ENCODE measurements at places on chromosomes 6 and 20.

- no peak for DNase-seq
Measured at GRCh38 chr6:5723841-5724691, 282.7 kb downstream of the NRN1 start.

- peak; percentile 53 for DNase-seq
Measured at GRCh38 chr6:107698146-107698545, 126.0 kb downstream of the SCML4 start.

DNA sequence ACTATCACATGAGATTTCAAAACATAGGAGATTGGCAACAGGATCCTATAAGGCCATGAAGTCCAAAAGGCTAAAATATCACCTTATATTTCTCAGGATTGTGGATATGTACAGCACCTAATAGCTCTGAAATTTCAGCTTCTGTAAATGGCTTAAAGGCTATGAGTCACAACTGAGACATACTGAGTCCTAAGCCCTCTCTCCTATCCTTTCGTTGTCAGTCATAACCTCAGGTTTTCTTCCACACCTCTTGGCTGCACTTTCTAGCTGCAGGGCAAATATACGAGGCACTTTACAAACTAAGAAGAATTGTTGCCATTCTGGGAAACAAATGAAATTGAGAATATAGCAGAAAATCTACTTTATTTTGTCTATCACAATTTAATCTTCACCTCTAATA, 969.9 kb upstream of the EPHA7 start:
- DNase-seq: no peak

DNA sequence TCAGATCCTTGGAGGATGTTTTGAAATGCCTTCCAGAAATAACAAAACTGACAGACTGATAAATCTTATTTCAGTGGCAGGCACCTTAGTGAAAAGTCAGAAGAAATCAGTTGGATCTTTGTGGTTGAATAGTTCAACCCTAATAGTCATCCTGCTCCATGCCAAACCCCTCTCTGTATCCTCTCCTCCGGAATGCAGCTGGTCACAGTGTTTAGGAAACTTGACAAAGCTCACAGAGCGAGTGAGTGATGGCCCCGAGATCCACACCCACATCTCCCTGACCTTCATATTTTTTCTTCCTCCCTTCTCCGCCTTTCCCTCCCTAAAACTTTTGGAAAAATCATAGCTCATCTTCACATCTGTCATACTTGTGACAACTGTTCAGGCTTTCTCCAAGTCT, 464.8 kb upstream of the CDH4 start:
- DNase-seq: no peak

- DNase-seq: no peak
Measured at GRCh38 chr6:159445351-159445750, 247.7 kb downstream of the SOD2 start.

DNA sequence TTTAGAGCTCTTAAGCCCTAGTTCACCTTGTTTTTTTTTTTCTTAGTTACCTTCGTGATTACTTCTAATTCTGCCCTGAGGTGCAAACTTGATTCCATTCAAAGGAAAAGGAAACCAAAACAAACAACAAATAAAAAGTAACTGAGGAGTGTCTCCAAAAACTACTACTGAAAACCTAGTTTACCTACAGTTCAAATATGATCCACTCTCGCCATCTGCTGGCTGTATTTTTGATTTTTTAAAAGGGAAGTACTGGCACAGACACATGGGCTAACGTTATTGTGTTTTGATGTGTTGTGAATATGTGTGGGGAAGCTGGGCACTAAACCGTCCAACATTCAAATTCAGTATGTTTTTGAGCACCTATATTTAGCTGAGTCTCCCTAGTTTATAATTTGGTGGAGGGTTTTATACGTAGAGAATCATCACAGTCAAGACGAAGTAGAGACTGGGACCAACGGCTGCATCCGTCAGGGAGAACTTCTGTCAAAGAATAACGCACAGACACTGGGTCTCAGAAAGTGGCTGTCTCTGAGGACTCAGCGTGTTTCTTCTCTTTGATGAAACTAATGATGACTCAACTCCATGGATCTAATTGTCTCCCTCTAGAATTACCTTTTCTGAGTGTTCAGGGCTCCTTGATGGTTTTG, 373.5 kb upstream of the BTBD3 start:
- DNase-seq: no peak

DNA sequence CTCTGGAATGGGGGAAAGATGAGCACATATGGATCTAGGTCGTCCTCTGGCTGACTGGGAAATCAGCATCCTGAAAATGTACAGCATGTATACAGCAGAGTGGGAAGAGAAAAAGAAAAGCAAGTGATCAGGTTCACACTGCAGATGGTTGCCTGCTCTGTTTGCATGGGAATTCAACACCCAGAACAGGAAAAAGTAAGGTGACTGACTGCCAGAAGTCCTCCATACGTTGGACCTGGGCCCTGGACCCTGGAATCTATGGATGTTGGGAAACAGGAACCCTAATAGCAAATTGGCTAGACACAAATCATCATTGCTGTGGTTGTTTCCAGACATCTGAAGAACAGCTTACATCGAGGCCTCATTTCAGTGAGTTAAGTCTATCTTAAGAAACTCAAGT, 30.3 kb upstream of the TNFAIP3 start:
- no peak for DNase-seq

- DNase-seq: no peak
Measured at GRCh38 chr6:43113431-43114260, 37.5 kb downstream of the PTK7 start.

DNA sequence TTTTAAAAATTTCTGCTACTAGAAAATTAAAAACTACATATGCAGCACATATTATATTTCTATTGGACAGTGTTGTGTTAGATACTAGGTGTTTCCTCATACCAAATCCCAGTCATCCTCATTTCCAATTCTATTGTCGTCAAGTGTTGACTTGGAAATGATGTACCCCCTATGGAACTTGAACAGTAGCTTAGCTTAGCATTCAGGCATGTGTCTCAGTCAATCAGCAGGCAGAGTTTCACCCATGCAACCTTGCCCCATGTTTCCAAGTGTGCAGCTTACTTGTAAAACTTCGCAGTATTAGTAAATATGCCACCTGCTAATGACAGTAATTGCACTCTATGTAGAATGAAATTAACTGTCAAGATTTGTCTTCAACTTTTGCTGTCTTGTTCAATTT, 59.5 kb downstream of the SAMD3 start:
- DNase-seq: no peak

GRCh38 chr20:36175016-36175415, 20.5 kb downstream of the EPB41L1 start:
- no peak for DNase-seq

DNA sequence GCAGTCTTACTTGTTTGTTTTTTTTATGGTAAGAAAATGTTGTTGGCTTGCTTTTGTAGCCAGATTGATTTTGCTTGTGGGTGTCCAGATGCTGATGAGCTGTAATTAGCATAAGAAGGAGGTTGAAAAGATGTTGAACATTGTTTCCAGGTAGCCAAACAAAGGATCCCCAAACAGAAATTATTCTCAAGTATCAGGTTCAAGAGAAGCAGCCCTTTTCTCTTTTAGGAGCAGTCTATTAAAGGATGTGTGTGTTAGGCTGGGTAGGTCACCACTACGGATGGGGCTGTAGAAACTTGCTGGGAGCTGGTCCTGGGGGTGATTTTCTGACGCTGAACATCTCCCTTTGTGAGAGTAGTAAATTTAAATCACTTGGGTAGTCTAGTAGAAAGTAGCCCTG, 86.9 kb upstream of the VSTM2L start:
- DNase-seq: no peak

DNA sequence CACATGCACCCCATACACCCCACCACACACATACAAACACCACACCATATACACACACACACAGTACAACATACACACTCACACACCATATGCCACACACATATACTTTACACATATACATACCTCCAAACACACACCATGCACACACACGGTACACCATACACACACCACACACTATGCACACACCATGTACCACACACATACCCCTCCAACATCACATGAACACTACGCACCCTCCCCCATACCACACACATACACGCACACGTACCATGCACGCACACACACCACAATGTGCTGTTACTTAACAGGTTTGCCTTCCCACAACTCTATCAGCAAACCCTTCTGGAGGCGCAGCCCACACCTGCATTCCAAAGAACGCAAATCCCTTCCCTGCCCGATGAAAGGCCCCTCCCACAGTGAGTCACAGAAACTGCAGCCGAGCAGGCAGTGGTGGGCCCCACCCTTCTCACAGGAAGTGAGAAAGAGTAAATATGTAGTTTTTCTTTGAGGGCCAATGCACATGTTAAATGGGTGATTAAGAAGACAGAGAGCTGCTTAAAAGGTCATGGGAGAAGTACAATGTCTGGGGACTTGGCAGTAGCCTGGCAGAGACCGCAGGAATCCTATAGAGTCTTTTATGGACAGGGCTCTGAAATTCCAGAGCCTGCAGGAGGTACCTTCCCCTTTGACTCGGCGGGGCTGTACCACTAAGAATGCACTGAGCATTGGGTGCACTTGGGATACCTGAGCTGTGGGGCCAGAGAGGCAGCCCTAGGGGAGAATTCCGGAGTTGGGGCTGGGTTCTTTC, 34.1 kb upstream of the EZR start:
- DNase-seq: no peak

GRCh38 chr6:136438441-136438840, 111.8 kb downstream of the MAP7 start:
- DNase-seq: no peak

DNA sequence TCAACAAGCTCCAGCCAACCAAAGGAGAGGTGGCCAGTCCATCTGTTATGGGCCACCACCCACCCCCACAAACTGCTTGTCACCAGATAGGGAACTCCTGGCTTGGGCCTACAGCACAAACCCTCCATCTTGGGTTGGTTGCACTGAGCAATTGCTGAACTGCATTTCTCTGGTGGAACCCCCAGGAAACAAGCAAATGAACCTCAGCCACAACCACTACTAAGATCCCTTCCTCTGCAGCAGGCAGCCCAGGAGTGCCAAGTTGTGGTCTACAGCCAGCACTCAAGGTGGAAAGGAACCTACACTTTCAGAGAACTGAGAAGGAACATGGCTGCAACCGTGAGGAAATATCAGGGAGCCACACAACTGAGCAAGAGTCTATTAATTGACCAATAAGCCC, 171.6 kb downstream of the TMEM200A start:
- DNase-seq: no peak

DNA sequence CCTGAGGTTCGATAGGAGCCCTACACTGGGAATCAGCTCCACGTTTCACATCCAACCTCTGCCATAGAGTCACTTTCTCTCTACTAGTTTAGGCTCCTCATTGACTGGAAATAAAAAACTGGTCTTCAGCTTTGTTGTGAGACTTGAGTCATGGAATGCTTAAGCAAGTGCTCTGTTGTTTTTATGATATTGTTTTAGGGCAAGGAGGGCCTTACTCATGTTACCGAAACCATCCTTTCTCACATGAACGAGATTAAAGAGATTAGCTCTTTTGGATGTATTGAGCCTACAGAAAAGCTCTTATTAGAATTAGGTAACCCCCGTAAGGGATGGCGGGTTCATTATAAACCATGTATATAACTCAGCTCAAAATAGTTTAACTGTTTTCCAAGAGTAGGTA, 6.9 kb upstream of the MOCS1 start:
- DNase-seq: no peak

GRCh38 chr6:146408583-146408982, 135.1 kb upstream of the RAB32 start:
- DNase-seq: no peak

DNA sequence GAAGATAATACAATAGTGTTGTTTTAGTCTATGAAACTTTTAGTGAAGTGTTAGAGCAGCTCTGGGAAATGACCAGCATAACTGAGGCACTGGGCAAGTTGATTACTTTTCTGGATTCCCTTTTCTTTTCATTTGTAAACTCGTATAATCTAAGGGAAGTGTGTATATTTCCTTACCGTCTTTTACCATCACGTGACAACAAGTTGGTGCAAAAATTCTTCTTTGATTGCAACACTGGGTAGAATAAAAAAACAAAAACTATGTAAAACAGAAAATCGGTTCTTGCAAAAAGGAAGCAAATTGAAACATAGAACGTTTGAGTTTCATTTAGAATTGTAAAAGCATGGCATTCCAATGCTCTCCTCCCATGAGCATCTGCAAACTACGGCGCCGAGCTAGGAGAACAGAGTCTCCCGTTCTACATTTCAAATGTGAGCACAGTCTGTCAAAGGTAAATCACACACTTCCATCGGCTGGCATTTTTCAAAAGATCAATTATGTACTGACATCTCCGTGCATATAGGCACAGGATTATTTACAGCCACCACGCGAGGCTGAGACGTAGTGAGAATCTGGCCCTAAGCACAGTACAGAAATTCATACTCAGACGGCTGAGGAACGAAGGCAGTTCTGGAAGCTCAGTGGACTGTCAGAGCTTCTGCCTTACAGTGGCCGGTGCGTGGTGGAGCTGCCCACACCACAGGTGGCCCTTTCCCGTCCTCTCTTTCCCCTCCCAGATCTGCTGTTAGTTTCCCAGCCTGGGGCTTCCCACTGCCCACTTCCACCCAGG, 314.0 kb downstream of the BMP7 start:
- DNase-seq: no peak

GRCh38 chr6:82178759-82179112, 68.8 kb downstream of the IBTK start:
- DNase-seq: no peak

- no peak for DNase-seq
Measured at GRCh38 chr6:34242252-34243130, 5.8 kb downstream of the HMGA1 start.

- DNase-seq: no peak
Measured at GRCh38 chr20:561437-562231, 18.0 kb upstream of the CSNK2A1 start.

GRCh38 chr20:60088236-60088635, 130.0 kb downstream of the CDH26 start:
- DNase-seq: no peak

- DNase-seq: no peak
Measured at GRCh38 chr6:53128842-53129241, 19.8 kb downstream of the GCM1 start.

GRCh38 chr20:20317621-20318364, 50.1 kb upstream of the INSM1 start:
- DNase-seq: no peak

DNA sequence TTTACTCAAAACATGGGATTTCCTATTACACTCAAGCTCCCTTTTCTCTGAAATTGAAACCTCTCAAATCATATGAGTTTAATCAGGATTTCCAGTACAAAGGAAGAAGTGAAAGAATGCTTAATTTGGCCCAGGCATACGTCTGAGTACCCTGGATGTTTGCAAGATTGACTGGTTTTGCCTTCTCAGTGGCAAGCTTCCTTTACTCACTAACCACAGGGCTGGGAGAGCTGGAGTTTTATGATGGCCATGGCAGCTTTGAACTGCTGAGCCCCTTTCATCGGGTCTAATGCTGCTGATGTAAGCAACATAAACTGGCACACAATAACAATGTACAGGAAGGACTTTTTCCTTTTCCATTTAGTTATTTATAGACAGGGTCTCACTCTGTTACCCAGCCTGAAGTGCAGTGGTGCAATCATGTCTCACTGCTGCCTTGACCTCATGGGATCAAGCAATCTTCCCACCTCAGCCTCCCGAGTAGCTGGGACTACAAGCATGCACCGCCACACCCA, 194.8 kb downstream of the SLC35F1 start:
- no peak for DNase-seq
